ENCODE measurements at places on chromosomes 6 and 20.

DNA sequence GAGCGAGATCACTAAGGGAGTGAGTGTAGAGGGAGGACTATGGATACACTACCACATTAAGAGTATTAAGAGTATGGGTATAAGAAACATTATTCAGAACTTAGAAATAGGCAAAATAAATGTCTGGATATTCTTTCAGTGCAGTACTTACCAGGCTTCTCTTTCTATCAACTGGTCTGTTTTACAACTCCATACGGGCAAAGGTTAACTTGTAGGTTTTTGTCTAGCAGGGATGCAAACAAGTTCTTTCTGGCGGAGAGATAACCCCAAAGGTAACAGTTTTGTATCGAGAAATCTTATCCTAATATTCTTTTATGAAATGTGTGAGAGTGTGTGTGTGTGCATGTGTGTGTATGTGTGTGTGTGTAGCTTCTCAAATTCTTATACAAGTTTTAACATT, 186.2 kb downstream of the ARHGAP18 start:
- peak; percentile 22 for DNase-seq

DNA sequence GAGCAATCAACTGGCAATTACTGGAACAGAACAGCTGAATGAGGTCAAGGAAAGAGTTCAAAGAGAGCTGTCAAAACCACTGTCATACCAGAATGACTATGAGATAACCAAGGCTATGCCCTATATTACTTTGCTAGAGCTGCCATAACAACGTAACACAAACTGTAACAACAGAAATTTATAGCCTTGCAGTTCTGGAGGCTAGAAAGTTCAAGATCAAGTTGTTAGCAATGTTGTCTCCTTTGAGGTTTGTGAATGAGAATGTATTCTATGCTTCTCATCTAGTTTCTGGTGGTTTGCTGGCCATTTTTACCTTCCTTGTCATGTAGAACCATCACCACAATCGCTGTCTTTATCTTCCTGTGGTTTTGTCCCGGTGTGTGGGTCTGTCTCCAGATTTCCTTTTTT, 1323.0 kb upstream of the GJE1 start:
- peak; percentile 37 for DNase-seq

GRCh38 chr6:48078120-48078519, 32.9 kb downstream of the PTCHD4 start:
- DNase-seq, result no peak

GRCh38 chr20:9838378-9839295, at the start of gene PAK5:
TSS of gene PAK5 (minus strand) at chr20:9839076. CDS start at chr20:9644328, 194,748 bp downstream.
- peak; percentile 69 for DNase-seq

DNA sequence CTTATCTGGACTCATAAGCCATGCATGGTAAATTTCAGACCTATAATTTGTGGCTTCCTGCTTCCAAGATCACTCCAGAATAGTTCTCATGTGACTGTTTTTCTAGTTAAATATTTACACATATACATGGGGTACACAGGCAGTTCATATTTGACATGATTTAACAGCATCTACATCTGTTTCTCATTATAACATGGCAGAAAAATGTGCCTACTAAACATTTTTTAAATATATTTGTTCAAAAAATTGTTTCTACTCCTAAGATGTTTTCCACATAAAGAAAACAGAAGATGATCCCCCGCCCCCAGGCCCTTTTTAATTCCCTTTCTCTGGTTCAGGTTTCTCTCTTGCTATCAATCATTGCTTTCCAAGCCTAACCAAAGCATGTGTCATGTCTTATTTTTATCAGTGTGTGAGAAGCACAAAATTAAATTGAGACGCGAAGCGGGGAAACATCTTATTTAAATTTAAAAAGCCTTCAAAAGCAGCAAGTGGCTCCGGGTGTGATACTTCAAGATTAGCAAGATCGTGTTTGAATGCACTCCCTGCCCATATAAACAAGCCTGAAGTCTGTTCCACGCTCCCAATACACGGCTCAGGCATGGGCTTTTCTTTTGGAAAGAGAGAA, 37.3 kb downstream of the IPCEF1 start:
- DNase-seq, result no peak

- DNase-seq, result no peak
Observed at GRCh38 chr6:132750455-132751248, 7.1 kb downstream of the VNN2 start.

- no peak for DNase-seq
Observed at GRCh38 chr6:131597446-131597845, 24.4 kb downstream of the ARG1 start.

- no peak for DNase-seq
Observed at GRCh38 chr20:20367575-20368417, at the start of gene INSM1. TSS of gene INSM1 (plus strand) at chr20:20368104. CDS start at chr20:20368268, 164 bp downstream.

GRCh38 chr20:62136283-62137091, 6.7 kb downstream of the PSMA7 start:
- DNase-seq, result peak; percentile 71

DNA sequence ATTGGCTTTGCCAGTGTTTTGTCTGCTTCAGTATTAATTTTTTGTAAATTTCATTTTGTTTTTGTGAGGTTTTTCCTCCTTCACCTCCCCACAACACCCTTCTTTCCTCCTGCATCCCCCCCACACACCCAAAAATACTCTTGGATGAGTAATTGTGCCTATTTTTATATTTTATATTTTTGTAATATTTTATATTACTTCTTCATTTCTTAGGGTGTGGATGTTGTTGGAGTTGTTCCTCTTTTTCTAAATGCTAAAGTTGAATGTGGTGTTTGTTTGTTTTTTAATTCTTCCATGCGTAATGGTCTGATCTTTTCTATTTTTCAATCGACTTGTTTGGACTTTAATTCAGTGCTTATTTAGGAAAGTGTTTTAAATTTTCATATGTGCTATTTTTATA, 420.5 kb upstream of the SOX4 start:
- no peak for DNase-seq

GRCh38 chr6:104789770-104790190, 69.9 kb downstream of the HACE1 start:
- DNase-seq, result no peak

DNA sequence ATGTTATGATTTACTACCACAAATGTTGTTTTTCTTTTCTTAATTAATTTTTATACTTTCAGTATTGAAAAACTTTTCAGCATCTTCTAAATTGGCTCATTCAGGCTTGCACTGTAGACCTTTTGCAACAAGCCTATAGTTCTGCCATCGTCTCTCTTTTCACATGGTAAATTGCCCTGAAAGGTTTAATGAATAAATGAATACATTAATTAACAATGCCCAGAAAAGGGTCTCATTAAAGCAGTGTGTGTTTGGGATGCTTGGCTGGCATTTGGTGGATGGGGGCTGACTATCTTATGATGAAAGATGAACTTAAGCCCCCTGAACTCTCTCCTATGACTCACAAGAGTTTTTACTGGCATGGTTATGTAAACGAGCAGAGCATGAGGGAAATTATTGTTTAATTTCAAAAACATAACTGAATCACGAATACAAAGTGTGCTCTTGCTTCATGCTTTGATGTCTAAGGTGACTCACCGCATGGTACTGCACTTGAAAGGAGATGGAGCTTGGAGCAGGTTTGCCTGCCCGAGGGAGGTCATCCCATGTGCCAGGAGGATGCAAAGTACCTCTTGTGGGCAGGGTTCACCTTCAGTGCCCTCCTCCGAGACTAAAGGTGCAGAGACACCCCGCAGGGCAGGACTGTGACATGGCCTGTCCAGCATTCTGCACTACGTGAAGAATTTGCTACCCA, 13.8 kb upstream of the PCK1 start:
- DNase-seq, result peak; percentile 29

DNA sequence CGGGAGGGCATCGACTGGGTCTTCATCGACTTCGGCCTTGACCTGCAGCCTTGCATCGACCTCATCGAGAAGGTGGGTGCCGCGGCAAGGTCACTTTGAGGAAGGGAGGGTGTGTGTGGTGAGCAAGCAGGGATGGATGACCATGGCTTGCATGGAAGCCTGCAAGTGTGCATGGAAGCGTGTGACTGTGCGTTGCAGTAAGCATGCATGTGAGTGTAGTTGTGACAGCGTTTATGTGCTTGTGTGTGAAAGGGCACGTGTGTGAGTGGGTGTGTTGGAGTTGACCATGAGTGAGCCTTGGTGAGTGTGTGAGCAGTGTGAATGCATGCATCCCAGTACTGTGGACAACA, 32.5 kb downstream of the MYH7B start:
- no peak for DNase-seq

DNA sequence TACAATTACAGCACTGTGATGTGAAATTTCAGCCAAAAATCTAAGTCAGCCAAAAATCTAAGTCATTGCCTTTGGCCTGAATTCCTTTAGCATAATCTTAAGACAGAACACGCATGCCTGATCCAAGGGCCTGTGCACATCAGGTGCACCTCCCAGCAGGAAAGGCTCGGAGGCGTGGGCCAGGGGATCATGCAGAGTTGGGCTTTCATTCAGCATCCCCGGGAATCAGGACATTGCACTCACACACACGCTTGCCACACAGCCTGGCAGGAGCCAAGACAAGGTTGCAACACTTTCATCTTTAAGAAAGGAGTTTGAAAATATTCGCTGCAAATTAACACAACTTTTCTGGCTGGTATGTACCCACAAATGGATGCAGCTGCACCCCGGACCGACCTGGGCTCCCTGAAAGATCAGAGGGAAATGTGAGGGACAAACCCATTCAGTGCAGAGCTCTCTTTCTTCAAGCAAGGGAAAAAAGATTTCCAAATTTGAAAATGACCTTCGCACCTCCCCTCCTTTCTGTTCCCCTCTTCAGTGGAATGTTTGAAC, 48.8 kb downstream of the ERMARD start:
- DNase-seq, result peak; percentile 33

- DNase-seq, result no peak
Observed at GRCh38 chr6:79913369-79913768, 34.0 kb downstream of the ELOVL4 start.

- DNase-seq, result peak; percentile 90
Observed at GRCh38 chr6:86477500-86478148, 459.7 kb upstream of the HTR1E start.

DNA sequence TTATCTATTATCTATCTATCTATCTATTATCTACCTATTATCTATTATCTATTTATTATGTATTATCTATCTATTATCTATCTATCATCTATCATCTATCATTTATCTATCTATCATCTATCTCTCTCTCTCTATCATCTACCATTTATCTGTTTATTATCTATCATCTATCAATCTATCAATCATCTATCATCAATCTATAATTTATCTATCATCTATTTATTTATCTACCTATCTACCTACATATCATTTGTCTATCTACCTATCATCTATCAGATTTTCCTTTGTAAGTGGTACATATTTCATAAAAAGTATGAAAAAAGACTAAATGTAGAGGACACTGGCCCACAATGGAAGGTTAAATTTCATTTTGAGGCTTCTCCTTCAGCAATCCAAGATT, 212.1 kb upstream of the EXOC2 start:
- DNase-seq, result no peak

DNA sequence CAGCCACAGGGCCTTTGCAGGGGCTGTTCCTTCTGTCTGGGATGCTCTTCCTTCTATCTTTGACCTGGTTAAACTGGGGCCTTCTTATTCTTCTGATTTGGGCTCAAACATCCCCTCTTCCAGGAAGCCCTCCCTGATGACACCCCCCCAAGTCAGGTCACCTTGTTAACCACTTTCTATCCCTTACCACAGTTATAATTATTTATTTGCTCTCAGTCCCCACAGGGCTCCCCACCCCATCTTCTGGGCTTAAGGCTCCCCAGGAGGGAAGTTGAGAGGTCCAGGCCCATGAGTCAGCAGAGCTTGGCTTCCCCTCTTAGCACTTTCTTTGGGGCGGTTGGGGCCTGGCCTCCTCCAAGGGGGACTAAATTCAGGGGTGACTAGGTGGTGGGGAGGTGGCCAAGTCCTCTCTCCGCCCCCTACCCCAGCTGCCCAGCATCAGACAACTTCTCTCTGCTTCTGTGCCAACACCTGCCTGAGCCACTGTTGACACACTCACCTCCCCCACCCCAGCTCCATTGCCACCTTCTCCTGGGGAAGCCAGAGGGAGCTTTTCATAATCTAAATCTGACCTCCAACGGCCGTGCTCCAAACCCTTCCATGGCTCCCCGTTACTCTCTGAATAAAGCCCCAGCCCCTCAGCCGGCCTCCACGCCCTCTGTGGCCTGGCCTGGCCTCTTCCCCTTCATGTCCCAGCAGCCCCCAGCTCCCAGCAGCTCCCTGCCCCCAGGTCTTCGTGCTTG, 70.0 kb downstream of the CEBPB start:
- no peak for DNase-seq

DNA sequence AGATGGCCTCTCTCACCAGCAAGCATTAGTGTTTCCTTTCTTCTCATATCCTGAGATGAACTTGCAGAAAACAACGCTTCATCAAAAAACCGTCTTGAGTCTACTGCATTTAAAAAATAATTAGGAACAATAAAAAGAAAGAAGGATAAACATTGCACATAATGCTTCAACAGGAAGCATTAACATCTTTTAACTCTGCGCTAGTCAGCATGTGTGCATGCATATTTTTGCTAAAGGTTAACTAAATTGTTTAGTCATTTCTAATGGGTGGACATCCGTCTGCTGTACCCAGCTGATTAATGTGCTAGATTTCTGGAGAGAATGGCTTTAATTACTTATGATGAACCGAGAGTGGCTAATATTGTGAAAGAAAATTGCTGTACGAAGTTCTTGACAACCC, 349.3 kb downstream of the SOX4 start:
- DNase-seq, result no peak

GRCh38 chr20:54103762-54104600, 33.6 kb upstream of the BCAS1 start:
- DNase-seq, result peak; percentile 80

GRCh38 chr20:19249106-19249879, 36.9 kb downstream of the SLC24A3 start:
- DNase-seq, result no peak

GRCh38 chr6:167782698-167783517, 43.8 kb upstream of the AFDN start:
- DNase-seq, result peak; percentile 86

DNA sequence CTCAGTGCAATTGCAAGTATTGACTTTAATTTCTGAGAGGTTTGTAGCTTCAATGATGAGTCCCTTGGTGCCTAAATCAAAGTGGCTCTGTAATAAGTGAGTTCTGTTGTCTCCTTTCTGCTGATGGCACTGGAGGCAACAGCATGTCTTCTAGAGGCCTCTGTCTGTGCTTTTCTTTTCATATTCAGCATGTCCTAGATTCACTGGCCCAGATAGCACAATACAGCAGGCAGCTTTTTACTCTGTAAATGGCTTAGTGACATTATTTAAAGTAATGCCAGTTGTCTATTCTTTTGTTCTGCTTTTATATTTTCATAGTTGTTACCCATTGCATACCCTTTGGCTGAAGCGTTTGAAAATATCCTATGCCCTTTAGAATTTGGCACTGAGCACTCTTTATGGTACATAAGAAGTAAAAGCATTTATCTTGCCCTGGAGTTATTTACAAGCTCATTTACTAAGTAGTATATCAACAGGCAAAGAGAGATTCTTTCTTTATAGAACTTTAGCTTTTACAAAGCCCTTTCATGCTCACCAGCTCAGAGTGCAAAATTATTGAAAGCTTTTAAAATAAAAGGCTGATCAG, 271.5 kb upstream of the KCNQ5 start:
- no peak for DNase-seq

DNA sequence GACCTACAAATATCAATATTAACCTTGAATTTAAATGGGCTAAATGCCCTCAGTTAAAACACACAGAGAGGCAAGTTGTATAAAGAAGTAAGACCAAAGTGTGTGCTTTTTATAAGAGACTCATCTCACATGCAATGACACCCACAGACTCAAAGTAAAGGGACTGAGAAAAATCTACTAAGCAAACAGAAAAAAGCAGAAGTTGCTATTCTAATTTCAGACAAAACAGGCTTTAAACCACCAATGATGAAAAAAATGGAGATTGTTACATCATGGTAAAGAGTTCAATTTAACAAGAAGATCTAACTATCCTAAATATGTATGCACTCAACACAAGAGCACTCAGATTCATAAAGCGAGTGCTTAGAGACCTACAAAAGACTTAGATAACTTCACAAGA, 741.9 kb upstream of the MARCKS start:
- no peak for DNase-seq
